ENCODE measurements at places on chromosomes 4 and X. TPM values are rescaled to one million over a fixed set of nuclear protein-coding genes. Genes with fewer than 3 reads are reported as not detected.

The GABRA4 gene
- total RNA-seq, result not detected

DNA sequence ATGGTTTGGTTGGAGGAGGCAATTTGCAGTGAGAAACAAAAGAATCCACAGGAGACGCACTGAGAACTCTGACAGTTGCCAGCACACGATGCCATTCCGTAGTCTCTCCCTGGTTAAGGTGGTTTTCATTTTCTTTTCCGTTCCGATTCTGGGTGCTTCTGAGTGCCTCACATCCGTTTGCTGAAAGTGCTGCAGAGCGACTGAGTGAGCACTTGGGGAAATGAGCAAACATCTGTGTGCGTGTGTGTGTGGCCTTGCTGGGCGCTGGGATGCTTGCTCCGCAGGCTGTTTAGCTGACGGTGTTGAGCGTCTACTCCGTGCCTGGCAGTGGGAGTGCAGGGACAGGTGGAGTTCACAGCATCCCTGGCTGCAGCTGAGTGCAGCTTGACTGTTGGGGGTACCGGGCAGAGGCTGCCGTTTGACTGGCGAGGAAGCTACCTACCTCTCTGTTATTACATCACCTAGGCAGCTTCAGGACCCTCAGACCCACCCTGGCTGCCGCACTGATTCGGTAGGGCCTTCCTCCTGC, 49.3 kb downstream of the SORCS2 start:
- DNase-seq, result no peak

DNA sequence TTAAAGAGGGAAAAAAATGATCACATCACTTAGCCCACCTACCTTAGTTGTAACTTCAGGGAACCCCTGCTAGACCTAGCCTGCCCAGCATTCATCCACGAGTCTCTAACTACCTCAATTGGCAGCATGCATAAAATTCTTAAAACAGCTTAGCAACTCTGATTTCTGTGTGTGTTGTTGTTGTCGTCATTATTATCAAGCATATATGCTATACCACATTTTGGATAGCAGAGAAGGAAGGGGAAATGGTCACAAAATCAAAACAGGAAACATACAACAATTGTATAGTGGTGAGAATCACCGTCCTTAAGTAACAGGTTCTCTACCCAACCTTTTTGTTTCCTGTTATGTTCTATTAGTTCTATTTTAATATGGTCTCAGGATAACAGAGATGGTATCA, 2.7 kb upstream of the ACOT9 start:
- DNase-seq, result no peak

The GASK1B gene
- total RNA-seq, result 13.5 TPM

GRCh38 chrX:55102754-55103153, 13.9 kb downstream of the PAGE2 start:
- DNase-seq, result no peak

- no peak for DNase-seq
These were observed 9.3 kb upstream of the SEC24B start for GRCh38 chr4:109424093-109424841.

- DNase-seq, result no peak
These were observed 281.9 kb upstream of the MAD2L1 start for GRCh38 chr4:120348521-120348920.

GRCh38 chrX:51759055-51759839, 16.0 kb downstream of the GSPT2 start:
- no peak for DNase-seq

GRCh38 chr4:34176609-34177008, 2067.7 kb downstream of the ARAP2 start:
- DNase-seq, result no peak

GRCh38 chr4:40954088-40954668, 204.4 kb downstream of the NSUN7 start:
- no peak for DNase-seq

GRCh38 chr4:5036239-5036638, 15.0 kb upstream of the STK32B start:
- DNase-seq, result no peak

The ZDHHC15 gene
- 0.33 TPM for total RNA-seq
